Right atrium auricular region (tissue), 2 donors: ENCODE measurements at places on chromosomes 7 and 10.

DNA sequence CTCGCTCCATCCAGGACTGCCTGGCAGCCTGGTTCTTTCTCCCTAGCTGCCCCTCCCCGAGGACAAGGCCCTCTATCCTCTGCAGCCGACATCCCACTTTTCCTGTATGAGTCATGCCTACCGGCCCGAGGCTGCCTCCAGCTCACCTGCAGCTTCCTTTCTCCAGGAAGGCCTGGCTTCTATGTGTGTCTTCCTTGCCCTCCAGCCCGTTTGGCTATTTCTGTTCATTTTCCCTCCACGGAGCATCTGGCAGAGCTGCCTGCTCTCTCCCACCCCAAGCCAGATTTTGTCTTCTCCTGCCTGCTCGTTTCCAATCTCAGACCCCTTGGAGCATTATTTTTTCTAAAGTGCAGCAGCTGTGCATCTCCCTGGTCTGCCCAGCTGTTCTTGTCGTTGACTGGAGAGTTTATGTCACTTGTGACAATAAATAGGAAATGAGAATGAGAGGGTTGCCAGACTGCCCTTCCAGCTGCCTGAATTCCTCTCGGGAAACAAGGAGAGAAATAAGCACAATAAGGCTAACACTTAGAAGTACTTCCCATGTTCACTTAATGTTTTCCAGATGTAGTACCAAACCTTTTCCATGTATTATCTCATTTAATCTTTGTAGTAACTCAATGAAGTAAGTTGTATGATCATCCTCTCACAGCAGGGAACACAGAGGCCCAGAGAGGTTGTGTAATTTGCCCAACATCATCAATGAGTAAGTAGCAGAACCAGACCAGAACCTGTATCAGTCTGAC lies 19.7 kb downstream of the UBTD1 start:
- no peak for DNase-seq

GRCh38 chr7:155349601-155350331 lies 52.1 kb downstream of the INSIG1 start:
- DNase-seq = no peak

GRCh38 chr10:91520661-91521060 lies 110.5 kb downstream of the HECTD2 start:
- no peak for DNase-seq

DNA sequence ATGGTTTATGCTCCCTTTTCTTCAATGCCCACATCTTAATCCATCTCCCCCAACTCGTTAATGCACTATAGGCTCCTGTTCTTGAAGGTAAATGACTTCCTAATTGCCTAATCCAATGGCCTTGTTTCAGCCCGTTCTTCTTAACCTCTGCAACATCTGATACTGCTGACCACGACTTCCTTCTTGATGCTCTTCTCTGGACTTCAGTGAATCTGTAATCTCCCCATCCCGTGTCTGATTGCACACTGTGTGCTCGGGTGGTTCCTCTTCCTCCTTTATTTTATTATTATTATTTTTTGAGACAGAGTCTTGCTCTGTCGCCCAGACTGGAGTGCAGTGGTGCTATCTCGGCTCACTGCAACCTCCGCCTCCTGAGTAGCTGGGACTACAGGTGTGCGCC lies 58.9 kb downstream of the HIPK2 start:
- no peak for DNase-seq

- no peak for DNase-seq
These were observed 297.0 kb upstream of the PITRM1 start for GRCh38 chr10:3469639-3470020.

DNA sequence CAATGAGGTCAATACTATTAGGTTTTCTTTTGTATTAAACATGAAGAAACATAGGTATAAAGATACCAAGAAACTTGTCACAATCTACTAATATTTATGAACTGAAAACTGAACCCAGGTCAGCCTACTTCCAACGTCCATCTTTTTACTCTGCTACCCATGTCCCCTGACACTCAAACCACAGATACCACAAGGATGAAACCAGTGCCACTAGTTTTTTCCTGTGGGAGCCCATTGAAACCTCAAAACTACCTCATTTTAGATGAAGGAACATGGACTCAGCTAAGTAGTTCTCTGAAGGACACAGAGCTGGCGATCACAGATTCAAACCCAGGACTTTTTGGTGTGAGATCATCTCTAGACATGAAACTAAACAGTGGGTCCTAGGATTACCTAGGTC lies 6.8 kb downstream of the TET1 start:
- DNase-seq = no peak

GRCh38 chr7:6546498-6547251 lies 4.6 kb downstream of the GRID2IP start:
- DNase-seq = no peak

- DNase-seq = peak; percentile 60
These were observed 911 bp upstream of the HNRNPH3 start for GRCh38 chr10:68330852-68331454.

GRCh38 chr7:74230446-74231231 lies 20.8 kb downstream of the LAT2 start:
- DNase-seq = no peak

- DNase-seq = peak; percentile 63
These were observed at the start of gene GJC3 for GRCh38 chr7:99928994-99929729. GJC3 (minus strand) TSS chr7:99929620; CDS start chr7:99929620, 0 bp downstream.

DNA sequence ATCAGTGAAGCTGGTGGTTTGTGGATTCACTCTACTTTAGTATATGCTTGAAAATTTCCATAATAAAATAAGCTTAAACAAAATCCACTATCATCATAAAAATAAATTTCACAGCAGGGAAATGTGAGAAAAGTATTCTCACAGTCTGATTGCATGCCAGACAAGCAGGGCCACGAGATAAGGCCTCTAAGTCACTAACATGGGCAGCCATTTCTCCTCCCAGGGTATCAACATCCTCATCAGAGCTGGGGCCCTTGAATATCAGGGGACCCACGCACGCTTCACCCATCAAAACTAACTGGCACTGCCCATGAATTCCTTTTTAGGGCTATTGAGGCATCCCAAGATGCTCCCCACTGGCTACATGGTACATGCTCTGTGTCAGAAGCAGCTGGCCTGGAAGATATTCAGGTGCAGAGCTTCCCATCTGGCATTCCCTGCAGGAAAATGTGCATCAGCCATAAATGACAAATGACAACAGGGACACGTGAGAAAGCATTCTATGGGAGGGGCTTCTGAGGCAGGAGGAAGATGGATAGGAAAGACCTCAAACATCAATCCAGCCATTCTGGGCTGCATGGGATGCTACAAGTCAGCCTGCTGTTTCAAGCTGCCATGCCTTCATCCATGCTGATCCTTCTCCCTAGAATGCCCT lies 17.4 kb downstream of the CCDC6 start:
- DNase-seq = no peak

- DNase-seq = peak; percentile 95
These were observed 23.5 kb downstream of the ABLIM1 start for GRCh38 chr10:114634609-114634979.

DNA sequence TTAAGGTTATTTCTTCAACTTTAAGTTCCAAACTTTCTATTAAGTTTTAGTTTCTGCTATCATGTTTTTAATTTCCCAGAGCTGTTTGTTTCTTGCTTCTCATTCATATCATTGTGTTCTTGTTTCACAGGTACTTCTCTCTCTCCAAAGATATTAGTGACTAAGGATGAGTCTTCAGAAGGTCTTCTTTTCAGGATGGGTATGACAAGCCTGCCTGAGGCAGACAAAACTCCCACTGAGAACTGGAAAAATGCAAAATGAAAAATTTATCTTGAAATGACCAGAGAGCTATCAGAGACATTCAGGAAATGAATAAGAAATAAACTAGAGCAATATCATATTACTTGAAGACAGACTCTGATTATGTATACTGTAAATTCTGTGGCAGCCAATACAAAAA lies 110.8 kb upstream of the EGFR start:
- no peak for DNase-seq

- DNase-seq = peak; percentile 48
These were observed 165.4 kb upstream of the RNF32 start for GRCh38 chr7:156475179-156475578.

GRCh38 chr10:28036587-28036986 lies 37.7 kb upstream of the ODAD2 start:
- DNase-seq = no peak

- DNase-seq = no peak
These were observed 132.6 kb downstream of the CAMK1D start for GRCh38 chr10:12481924-12482323.

DNA sequence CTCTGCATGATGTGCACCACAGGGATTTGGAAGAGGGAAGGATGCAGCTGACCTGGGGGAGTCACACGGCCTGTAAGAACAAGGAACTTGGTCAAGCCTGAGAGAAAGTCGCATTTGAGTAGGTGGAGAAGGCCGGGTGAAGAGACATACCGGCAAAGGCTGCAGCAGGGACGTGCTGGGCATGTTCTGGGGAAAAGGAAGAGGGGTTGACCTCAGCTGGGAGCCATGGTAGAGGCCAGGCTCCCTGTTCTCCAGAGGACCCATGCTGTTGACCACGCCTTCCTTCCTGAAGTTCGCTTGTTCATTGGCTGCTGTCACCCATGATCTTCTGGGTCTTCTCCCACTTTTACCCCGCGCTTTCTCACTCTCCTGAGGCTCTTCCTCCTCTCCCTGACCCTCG lies 84.5 kb downstream of the HTR5A start:
- no peak for DNase-seq

- DNase-seq = no peak
These were observed 204.3 kb downstream of the DGKB start for GRCh38 chr7:14698239-14698638.

GRCh38 chr10:20627946-20628507 lies 269.1 kb downstream of the NEBL start:
- DNase-seq = no peak

- no peak for DNase-seq
These were observed 288.2 kb upstream of the ZMIZ1 start for GRCh38 chr10:78780551-78780961.

DNA sequence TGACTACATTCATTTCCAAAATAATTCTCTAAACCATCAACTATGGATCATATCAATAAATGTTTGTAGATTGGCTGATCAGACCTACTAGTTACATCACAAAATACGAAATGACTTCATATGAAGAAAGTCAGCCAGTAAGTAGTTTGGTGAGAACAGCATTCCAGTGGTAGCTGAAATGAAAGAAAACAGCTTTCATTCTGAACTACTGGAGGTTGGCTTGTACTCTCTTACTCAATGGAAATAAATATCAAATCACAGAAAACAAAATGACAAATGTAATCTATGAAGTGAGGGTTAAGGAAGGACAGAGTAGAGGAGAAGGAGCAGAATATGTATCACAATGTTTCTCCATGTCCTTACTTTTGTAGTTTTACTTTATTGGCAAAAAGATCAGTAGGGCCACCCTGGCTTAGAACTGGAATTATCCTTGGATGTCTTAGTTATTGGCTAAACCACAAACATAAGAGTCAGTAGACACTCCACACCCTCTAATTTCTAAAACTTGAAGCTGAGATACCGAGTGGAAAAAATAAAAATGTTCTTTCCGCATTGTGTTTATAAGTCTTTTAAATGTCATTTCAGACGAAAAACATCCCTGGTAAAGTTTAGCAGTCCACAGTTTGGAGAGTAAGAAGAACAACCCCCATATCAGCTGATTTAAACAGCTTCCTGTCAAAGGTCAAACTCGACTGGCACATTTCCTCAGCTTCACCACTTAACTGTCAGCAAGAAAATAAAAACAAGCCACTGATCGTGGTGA lies 74.0 kb upstream of the DGKI start:
- DNase-seq = no peak

- no peak for DNase-seq
These were observed 24.1 kb upstream of the KCNMA1 start for GRCh38 chr10:77661674-77662073.

DNA sequence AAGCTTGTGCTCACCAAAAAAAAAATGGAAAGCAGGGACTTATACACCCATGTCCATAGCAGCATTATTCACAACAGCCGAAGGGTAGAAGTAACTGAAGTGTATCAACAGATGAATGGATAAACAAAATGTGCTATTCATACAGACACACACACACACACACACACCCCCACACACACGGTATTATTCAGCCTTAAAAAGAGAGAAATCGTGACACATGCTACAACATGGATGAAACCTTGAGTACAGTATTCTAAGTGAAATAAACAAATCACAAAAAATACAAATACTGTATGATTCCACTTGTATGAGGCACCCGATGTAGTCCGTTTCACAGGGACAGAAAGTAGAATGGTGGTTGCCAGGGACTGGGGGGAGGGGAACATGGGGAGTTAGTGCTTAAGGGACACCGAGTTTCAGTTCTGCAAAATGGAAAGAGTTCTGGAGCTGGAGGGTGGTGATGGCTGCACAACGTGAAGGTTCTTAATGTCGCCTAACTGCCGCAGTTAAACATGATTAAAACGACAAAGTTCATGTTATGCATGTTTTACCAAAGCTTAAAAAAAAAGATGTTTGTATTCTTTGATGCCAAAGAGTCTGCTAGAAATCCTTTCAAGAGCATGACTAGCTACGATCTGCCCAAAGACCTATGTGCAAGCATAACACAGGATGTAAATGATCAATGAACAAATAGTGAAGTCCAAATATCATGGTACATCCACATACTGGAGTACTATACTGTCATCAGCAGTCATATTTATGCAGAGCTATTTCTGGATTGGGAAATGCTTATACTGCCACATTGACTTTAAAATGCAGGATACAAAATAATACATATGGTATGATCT lies 7.2 kb downstream of the TNS3 start:
- no peak for DNase-seq

GRCh38 chr10:95877881-95878280 lies 29.9 kb upstream of the CC2D2B start:
- no peak for DNase-seq

DNA sequence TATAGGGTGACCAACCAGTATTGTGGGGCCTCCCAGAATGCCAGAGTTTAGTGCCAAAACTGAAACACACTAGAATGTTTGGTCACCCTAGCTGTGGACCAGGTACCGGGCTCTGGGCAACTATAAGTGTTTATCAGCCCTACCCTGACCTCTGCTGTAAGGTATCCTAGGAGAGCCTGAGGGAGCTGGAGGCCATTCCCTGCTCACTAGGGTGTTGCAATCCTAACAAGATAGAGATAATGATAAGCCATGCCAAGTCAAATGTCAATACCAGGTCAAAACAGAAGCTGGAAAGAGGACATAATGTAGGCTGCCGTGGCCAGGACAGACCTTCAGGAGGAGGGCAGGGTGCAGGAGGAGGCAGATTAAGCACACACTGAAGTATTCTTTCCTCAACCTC lies 151.8 kb downstream of the KCNMA1 start:
- no peak for DNase-seq
